ENCODE measurements at places on chromosomes 5 and 9.

- DNase-seq = no peak
Observed at GRCh38 chr5:75062925-75063531, 10.7 kb upstream of the GCNT4 start.

DNA sequence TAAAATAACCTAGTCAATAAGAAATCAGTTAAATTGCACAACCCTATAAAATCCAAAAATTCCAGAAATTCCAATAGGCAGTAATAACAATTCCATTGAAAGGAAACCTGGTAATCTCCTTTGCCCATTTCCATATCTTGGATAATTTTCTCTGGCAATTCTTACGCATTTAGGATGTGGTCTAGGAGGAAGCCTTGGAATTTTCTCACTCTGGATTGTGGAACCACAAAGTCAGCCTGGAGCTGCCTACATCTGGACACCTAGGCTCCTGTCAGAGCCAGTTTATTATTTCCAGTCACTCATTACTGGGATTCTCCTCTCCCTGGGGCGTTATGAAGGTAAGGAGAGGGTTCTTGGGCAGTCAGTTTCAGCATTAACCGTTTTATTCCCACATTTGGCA is 40.3 kb upstream of the GNE start:
- DNase-seq = no peak

DNA sequence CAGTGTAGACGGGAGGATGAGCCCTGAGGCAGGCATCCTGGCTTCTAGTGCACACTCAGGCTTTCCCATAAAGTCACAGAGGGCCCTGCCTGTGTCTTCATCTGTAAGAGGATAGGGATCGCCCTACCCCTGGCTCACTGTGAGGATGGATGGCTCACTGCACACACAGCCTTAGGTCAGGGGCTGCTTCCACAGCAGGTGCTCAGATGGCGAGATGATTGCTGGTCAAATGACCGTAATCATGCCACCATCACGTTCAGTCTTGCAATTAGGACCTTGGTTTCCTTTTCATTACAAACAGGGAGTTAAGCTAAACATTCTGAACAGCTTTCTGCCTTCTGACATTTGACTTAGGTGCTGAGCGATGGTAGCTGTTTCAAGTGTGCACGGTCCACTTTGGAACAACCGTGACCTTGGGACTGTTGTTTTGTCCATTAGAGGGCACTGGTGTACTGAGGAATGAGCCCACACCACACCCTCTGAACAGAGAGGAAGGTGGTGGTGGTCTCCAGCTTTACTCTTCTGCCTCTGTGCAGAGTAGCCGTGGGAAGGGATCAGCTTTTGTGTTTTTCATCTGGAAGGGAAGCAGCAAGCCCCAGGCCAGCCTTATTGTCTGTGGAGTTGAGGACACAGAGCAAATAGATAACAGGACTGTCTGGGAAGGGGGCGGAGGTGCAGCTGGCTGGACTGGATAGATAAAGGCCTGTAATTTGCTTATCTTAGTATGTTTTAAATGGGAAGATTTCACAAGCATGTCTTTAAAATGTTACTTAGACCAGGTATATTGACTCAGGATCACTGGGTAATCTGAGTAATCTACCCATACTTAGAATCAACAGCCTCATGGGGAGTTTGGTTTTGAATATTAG is 183.1 kb downstream of the TRIO start:
- no peak for DNase-seq

DNA sequence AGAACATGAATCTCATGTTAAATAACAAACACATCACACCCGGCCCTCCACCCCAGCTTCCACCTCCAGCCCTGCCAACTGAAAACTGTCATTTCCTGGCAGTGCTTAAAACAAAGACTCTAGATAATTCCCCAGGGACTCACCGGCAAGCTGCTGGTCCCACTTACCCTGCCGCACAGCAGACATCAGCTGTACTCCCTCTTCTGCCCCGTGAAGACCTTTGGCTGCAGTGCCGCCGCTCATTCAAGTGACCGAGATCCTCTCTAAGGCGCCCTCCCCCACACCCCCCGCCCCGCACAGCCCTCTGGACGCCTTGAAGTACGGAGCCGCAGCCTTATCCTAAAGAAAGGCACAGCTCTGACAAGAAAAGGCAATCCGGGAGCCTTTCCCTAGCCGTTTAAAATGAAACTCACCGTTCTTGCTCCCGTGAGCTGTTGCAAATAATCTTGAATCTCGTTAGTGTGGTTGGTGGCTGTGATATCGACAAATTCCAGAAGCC is 434 bp downstream of the GLRX start:
- DNase-seq = no peak

- DNase-seq = no peak
Observed at GRCh38 chr5:173823721-173824567, 64.2 kb upstream of the CPEB4 start.

DNA sequence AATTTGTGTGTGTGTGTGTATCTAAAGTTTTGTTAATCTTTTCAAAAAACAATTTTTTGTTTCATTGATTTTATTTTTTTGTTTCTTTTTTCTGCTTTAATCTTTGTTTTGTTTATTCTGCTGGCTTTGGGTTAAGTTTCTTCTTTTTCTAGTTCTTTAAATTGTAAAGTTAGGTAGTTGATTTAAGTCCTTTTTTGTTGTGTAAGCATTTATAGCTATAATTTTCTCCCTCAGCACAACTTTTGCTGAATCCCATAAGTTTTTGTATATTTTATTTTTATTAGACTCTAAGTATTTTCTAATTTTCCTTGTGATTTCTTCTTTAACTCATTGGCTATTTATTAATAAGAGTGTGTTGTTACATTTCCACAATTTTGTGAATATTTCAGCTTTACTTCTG is 34.9 kb downstream of the GABRA6 start:
- no peak for DNase-seq

GRCh38 chr5:58088941-58089340 is 370.9 kb downstream of the PLK2 start:
- DNase-seq = no peak

DNA sequence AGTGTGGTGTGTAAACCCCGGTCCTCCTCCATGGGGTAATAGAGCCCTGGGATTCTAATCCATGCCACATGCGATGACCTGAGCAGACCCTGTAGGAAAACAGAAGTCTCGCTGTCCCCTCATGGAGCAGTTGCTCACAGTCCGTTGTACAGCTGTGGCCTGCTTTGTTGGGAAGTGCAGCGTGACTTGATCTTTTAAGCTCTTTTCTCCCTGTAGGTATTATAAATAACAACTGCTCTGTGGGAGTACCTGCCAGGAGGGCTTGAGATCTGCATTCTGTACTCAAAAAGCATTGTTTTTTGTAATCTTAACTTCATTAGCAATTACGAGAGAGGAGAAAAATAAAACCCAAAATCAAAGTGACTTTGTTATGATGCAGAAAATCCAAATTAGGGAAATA is 17.3 kb downstream of the MEGF10 start:
- no peak for DNase-seq

DNA sequence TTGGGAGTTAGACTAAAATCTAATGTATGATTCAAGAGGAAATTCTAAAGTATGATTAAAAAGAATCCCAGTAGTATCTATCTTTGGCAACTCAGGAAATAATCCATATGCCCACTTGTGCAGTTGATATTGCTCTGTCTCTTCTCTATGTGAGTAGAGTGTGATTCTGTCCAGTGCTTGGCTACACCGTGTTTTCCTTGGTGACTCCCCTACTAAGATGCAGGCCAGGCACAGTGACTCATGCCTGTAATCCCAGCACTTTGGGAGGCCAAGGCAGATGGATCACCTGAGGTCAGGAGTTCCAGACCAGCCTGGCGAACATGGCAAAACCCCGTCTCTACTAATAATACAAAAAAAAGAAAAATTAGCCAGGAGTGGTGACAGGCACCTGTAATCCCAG is 495.4 kb downstream of the MAT2B start:
- no peak for DNase-seq

- DNase-seq = no peak
Observed at GRCh38 chr5:25339541-25339940, 694.8 kb upstream of the CDH10 start.

DNA sequence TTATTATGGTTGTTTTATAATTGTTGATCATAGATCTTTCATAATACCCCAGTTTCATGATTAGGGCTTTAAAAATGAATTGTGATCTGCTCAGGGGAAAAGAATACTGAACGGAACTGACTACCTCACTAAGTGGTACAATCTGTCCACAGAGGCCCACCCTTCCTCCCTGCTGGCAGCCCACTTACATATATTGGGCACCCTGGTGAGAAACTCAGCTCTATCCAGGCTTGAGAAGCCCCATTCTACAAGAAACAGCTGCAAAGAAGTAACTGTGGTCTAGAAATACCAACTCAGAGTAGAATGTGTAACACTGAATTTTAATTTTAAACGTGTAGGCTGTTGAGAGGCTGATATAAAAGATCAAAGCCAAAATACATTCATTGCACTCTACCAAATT is 46.9 kb downstream of the TSSK1B start:
- DNase-seq = no peak

DNA sequence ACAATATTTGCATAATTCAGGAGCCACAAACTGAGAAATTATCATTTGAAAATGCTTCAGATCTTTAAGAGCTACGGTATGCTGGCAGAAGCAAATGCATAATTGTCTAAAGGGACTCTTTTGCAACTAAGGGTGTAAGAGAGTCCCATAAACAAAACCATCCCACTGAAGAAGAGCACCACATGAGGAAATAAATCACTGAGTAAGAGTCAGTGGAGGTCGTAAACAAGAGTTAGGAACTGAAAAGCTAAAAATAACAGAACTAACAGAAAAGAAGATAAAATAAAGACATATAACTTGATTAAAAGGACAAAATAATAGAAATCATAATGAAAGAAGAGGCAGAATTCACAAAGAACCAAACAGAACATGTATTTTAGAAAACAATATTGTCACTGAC is 3.5 kb upstream of the SMC2 start:
- DNase-seq = no peak

DNA sequence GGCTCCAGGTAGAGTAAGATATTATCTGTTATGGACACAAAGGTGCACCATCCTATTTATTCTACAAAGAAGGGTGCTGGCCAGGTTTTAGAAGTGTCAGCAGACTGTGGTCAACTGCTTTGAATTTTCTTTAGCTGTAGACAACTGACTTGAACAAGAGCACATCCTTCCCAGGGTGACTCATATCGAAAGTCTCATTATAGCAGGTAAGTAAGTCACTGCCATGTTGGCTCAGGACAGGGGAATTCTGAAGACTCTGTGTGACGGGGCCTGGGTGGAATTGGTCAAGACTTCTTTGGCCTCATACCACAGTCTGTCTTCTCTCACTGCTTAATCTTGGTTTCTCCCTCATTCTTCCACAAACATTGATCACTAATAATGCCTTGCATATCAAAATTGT is 214.5 kb upstream of the CDH9 start:
- DNase-seq = no peak

DNA sequence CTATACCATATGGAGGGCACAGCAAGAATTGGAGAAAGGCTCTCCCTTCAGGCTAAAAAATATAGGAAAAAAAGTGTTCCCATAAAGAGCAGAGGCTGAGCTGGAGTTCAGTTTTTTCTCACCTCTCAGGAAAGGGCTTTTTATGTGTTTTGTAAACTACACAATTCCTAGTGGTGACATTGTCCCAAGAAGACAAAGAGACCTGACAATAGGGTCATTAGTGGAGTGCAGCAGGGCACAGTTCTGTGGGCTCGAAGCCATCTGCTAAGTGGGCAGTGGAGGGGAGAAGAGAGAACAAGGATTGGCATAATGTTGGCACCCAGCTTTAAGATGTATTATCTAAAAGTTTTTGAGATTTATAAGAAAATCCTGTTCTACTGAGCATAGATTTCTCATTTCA is 162.5 kb downstream of the HCN1 start:
- no peak for DNase-seq

DNA sequence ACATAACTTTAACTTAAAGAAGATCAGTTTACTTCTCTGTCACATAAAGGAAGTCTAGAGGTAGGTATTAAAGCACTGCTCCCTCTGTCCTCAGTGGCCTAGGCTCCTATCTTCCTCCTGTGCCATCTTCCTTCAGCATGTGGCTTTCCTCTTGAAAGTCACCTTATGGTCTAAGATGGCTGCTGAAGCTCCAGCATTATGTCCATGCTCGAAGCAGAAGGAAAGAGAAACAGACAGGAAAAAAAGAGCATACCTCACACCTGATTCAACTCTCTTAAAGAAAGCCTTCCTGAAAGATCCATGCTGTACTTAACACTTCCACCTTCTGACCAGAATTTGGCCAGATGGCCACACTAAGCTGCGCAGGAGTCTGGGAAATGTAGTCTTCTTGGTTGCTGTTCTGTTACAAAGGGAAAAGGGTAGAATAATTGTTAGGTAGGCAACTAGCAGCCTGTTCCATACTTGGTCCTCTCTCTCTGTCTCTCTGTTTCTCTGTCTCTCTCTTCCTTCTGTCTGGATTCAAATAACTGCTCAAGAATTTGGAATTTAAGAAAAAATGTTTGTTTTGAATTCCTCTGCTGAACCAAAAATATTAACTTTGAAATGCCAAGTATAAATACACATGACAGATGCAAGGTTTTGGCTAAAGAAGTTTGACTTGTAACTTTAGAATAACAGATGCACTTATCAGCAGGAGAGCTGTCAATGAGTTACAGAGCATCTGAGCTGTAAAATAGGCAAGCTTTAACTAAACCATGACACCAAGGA is 16.0 kb downstream of the TMEM174 start:
- DNase-seq = no peak

- DNase-seq = no peak
Observed at GRCh38 chr5:79182141-79182540, 53.8 kb upstream of the JMY start.

DNA sequence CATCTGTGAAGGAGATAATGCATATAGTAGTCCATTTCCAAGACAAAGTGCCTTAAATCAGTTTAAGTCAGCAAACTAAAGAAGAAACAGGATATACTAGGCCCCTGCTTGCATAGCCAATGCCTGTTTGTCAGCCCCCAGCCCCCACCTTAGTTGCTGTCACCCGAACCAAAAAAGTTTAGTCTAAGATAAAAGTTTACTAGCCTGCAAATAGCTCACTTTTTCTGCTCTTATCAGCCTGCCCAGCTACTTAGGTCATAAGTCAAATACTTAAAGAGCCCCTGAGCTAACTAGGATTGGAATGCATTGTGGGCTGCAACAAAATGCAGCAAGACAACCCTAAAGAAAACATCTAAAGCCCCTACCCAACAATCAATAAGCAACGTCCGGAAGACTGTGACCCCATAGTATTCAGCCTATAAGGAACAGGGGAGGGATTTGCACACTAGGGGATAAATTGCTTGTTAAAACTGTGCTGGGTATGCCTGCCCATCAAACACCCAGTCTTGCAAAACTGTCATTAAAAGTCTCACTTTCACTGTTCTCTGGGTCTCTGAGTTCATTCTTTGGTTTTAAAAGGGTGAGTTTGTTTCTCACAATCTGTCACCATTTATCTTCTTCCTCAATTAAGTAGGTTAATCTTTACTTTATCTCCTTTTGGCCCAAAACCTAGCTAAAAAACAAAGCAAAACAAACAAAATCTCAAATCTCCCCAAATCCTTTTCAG is 92.4 kb upstream of the CEP78 start:
- DNase-seq = no peak

DNA sequence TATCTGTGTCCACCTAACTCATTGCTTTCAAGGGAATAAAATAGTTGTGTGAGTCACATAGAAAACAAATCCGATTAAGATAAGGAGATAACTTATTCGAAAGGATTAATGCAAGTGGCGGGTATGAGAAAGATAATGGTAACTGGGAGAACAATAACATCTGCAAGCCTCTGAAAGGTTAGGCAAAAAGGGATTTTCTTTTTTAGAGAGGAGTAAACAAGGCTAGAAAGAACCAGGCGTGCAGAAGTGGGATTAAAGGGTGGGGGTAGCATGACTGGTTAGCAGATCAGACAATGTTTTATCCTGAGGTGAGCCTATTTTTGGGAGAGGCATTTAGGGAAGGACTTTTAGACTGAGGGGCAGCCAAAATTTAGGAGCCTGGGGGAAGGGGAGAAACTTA is 34.7 kb upstream of the JMY start:
- DNase-seq = no peak

All from activated T-helper 1 cell treated with anti-CD3 and anti-CD28 coated beads, Interleukin-2, amount 50 U/mL, for 16 hours (primary cell).